ENCODE measurements at places on chromosomes 12 and 14. TPM values are rescaled to one million over a fixed set of nuclear protein-coding genes. Genes with fewer than 3 reads are reported as not detected.
A peak's percentile ranks its signal among the peaks of the same experiment; 100 is the strongest.

DNA sequence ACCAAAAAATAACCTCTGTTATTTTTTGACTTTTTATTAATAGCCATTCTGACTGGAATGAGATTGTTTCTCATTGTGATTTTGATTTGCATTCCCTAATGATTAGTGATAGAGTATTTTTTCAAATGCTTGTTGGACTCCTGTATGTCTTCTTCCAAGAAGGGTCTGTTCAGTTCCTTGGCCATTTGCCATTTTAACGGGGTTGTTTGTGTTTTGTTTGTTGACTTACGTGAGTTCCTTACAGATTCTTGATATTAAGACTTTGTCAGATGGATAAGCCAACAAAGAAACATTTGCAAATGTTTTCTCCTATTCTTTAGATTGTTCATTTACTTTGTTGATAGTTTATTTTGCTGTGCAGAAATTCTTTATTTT is 651.6 kb upstream of the LRFN5 start:
- DNase-seq, result no peak

DNA sequence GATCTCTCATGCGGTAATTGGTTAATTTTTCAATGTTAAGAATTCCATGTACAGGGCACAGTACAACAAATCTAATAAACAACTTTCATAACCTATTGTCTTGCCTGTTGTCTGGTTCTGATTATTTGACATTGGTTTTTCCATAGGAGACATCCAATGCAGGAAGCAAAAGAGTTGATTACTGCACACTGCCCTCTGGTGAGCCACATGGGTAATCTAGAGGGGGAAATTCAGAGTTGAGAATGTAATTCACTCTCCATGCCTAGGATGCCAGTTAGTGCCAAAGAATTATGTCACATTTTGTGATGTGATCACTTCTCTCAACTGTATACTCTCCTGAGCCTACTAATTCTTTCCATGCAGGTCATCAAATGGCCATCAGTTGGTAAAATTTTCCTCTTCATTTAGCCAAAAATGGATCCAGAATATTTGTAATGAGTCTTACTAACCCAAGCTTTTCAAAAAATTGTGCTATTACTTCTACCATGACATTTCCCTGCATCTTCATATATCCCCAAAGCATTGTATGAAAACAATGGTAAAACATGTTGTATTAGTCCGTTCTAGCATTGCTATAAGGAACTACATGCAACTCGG is 17.7 kb upstream of the CCDC91 start:
- DNase-seq, result peak; percentile 73

DNA sequence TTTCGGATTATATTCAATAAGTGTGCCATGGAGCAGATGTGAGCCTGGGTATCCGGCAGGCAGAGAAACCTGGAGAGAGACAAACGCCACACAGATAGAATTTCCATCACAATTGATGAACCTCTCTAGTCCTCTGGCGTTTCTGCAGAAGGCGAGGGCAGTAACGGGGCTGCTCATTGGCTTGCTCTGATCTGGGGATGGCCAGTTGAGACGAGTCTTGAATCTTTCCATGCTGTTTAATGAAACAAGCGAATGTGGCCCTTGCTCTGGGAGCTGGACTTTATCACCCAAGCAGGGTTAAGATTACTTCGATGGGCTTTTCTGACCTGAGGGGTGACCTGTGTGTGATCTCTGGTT is 42.4 kb upstream of the CLMN start:
- DNase-seq, result no peak

The TULP3 gene
- polyA plus RNA-seq, result 17.9 TPM

Data from A549 (cell line).